ENCODE measurements at places on chromosomes 12 and 14. TPM values are rescaled to one million over a fixed set of nuclear protein-coding genes. Genes with fewer than 3 reads are reported as not detected.

PPFIA2 gene
- 0.44 TPM for total RNA-seq

GRCh38 chr12:104935886-104936285 is 22.2 kb downstream of the SLC41A2 start:
- no peak for DNase-seq

DNA sequence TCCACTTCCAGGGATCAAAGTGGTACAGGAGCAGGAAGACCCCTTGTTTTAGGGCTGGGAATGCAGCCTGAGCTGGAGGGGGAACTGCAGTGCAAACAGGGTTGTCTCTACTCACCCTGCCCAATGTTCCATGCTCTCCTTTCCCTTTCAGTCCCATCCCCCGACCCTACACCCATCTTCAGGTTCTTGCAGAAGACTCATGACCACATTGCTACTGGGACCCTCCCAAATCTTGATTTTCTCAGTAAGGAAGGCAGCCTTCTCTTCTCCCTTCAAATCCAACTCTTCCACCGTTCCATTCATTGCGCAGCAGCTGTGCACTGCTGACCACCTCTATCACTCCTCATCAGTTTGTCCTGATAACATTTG is 1.9 kb downstream of the SERPINA11 start:
- no peak for DNase-seq

PARPBP gene
- 3.9 TPM for total RNA-seq

ADAM21 gene
- not detected for total RNA-seq

All from breast epithelium (tissue), 4 donors.